ENCODE measurements at places on chromosomes 11 and 22.

- DNase-seq, result no peak
Observed at GRCh38 chr11:14702760-14703159, 59.2 kb downstream of the PDE3B start.

GRCh38 chr11:2189938-2190656 lies 18.5 kb upstream of the TH start:
- DNase-seq, result no peak

DNA sequence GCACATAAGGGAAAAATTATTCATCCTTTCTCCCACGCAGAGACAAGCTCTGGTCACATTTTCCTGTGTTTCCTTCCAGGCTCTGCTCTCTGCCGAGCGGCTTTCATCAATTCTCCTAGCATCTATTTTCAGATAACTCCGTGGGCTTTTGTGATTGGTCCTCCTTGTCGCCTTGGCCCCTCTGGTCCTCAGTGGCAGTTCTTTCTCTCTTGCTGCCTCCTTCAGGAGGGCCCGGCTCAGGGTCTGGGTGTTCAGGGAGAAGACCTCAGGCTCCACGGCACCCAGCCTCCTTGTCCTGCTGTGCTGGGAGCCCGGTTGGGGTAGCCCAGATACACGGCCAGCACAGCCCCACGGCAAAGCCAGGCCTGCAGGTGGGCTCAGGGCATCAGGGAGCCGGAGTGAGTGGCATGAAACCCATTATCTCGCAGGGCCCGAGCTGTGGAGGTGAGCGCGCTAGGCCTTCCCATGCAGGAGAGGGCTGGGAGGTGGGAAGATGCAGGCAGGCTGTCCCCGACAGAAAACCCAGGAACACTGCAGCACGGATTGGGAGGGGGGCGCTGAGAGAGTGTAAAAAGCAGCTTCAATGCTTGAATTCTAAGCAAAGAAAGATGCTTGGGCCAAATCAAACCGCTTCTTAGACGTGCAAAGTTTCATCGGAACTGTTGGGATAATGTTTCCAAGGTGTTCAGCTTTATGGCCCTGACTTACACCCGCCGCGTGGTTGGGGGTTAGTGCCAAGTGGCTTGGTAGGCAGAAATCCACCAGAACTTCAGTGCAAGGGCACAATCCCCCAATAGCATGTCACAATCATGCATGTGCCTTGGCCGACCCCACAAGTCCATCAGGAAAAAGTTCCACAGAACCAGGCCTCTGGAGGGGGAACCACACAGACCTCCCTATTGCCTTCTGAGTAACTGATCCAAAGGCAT lies 81.9 kb upstream of the WNT7B start:
- DNase-seq, result no peak

GRCh38 chr11:5257296-5257695 lies 2.7 kb upstream of the HBG2 start:
- no peak for DNase-seq

- DNase-seq, result peak; percentile 32
Observed at GRCh38 chr22:23219822-23220484, 39.6 kb downstream of the BCR start.

DNA sequence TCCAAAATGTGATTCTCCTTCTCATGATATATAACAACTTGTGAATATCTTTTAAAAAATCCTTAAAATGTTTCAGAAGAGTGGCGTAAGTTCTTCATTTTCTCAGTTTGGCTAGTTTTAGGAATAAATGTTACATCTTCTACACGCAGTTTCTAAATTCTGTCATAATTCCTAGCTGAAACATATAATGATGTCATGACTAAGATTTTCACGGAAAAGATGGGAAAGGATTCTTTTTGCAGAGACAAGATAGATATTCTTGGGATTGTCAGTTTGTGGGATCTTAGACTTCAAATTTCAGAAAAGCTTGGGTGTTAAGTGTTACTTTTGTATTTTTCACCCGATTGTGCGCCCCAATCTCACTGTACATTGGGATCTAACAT lies 1.7 kb downstream of the EED start:
- DNase-seq, result no peak

DNA sequence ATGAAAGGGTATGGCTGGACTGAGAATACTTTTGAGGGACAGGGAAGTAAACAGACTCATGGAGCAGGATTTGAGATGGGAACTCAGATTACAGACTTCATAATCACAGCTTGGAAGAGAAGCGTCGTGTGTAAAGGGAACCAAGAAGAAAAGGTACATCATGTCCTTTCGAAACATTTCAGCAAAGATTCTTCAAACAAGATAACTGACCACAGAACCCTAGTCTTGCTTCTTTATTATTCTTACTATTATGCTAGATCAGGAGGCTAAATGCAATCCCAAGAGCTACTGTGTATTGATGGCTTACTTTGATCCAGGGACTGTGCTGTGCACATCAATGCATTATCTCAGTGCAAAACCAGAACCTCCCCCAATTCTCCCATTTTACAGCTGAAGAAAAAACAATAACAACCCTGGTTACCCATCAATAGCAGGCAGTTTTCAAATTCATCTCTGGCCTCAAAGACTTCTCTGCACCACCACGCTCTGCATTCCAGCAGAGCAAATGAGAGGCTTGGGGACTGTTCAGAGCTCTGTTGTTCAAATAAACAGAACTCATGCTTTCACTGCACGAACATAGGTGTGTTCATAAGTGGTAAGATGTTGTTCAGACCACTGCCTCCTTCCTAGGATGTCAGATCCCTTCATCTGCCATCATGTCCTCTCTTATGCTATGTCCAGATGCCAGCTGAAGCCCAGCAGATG lies 104.8 kb upstream of the NAV2 start:
- no peak for DNase-seq

DNA sequence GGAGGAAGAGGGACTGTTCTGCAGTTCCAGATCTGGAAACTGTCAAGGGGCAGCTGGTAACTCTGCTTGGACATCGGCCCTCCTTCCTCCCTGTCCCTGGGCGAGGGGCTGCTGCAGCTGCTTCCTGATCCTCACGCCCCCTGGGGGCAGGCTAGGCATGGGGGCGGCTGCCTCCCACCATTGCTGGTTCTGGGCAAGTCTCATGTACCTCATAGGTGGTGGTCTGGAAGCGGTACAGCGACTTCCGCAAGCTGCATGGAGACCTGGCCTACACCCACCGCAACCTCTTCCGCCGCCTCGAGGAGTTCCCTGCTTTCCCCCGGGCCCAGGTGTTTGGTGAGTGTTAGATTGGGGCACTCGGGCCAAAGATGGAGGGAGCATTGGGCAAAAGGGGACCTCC lies 5.0 kb downstream of the SNX15 start:
- no peak for DNase-seq

DNA sequence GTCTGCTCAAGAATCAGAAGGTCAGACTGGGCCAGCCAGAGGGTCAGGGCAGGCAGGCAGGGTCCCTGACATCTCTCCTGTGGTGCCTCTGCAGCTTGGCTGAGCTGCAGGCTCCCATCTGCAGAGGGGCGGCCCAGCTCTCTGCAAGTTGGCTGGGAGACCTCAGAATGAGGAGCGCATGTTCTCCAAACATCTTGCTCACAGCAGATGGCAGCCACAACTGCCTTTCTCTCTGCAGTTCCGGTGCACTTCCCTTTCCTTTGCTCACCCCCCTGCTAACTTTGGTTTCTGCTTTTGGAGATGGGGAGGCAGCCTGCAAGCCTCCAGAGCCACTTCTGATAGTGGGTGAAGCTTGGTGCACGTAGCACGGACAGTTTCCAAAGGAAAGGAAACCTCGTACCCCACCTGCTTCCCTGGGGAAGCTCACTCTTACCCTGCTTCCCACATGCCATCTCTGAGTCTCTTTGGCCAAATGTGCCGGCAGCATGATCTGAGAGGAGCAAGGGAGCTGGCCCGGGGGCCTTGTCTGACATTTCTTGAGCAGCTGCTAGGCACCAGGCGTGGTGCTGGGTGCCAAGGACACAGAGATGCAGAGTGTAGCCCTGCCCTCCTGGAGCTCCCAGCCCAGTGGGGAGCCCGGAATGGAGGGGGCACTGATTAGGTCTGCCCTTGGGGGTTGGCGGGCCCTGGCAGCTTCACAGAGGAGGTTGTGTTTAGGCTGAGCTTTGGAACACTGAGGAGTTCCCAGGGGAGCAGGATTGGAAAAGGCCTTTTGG lies 18.2 kb downstream of the DAGLA start:
- DNase-seq, result peak; percentile 76

GRCh38 chr22:27578937-27579617 lies 222.5 kb downstream of the MN1 start:
- no peak for DNase-seq

GRCh38 chr11:65505466-65506289 lies 6.8 kb downstream of the MALAT1 start:
- DNase-seq, result no peak

- no peak for DNase-seq
Observed at GRCh38 chr22:24592058-24592850, 619 bp downstream of the LRRC75B start.

- no peak for DNase-seq
Observed at GRCh38 chr22:29215012-29215860, 9.5 kb downstream of the EMID1 start.

DNA sequence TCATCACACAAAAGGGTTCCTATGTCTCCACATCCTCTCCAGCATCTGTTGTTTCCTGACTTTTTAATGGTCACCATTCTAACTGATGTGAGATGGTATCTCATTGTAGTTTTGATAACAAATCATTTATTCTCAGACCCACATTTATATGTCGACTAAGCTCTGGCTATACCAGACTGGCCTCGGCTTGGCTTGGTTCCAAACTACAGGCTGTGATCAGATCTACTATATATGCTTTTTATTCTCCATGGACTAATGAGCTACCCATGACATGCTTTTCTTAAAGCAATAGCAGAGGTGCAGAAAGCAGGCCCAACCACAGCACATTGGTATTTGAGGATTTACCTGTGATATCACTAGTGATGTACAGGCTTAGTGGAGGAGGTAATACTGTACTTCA lies 139.8 kb upstream of the PGR start:
- DNase-seq, result no peak

DNA sequence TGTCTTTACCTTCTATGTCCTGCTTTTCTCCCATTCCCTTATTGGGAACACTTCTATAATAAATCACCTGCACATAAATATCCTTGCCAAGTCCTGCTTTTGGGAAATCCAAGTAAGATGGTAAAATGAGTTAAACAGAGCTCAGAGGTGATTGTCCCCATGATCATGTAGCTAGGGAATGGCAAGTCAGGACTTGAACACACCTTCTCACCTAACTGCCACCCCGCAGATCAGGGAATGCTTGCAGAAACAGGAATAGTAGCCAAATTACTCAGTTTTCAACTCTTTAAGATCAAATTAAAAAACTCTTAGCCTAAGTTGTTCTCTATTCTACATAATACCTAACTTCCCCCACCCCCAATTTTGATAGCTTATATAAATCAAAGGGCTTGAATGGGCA lies 16.0 kb downstream of the OOSP3 start:
- no peak for DNase-seq

GRCh38 chr11:33616552-33616951 lies 84.1 kb downstream of the C11orf91 start:
- DNase-seq, result no peak

DNA sequence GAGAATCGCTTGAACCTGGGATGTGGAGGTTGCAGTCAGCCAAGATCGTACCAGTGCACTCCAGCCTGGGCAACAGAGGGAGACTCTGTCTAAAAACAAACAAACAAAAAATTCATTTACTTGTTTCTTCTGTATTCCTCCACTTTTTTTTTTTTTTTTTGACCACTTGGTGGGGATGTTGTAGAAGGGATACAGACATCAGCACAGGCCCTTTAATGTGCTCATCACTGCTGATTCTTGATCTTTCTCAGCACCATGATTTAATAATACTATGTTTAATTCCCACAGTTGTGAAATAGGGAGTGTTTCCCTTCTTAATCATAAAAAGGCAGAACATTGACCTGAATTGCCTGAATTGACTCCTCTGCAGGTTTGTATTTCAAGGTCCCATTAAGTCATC lies 4.5 kb downstream of the TTC9C start:
- DNase-seq, result no peak

- DNase-seq, result no peak
Observed at GRCh38 chr11:61928606-61929005, 11.2 kb upstream of the RAB3IL1 start.

DNA sequence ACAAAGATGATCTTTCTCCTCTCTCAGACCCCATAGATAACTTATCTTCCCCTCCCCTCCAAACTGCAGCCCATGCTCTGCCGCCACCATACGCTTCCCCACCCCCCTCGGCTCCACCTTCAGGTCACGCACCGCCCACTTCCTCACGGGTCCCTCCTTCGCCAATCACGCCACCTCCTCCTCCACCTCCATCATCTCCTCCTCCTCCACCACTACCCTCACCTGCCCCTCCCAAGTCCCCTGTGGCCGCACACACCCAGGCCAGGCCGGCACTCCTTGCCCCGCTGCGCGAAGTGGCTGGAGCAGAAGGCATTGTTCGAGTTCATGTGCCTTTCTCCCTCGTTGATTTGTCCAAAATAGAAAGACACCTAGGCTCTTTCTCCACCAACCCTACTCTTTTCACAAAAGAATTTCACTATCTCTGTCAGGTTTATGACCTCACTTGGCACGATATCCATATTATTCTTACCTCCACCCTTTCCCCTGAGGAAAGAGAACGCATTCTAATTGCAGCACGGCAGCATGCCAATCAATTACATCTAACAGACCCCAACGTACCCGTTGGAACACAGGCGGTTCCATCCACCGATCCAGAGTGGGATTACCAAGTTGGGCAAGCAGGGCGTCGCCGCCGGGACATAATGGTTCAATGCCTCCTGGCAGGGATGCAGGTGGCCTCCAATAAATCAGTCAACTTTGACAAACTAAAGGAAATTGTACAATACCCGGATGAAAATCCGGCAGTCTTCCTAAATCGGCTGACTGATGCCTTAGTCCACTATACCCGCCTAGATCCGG lies 12.3 kb upstream of the OR56A3 start:
- DNase-seq, result no peak

DNA sequence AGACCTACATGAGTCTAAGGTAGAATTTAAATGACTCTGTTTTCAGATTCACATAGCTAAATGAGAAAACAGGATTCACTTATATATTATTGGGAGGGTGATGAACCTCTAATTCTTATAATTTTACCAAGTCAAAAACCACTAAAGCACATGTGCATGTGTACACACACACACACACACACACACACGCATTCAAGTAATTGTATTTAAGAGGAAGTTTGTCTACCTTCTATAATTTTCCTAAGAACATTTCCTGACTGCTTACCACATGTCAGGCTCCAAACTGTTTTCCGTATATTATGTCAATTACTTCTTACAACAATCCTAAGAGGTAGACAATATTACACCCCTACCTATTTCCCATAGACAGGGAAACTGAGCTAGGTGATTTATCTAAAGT lies 6.7 kb downstream of the RNF141 start:
- no peak for DNase-seq

GRCh38 chr11:7638710-7639642 lies 34.3 kb downstream of the CYB5R2 start:
- DNase-seq, result no peak

- peak; percentile 38 for DNase-seq
Observed at GRCh38 chr22:20238536-20238900, 29.6 kb downstream of the RTN4R start.

Data from DMS 273 treated with DMSO at 0.1 percent for 48 hours (cell line).